ENCODE measurements at places on chromosomes 1 and 21. TPM values are rescaled to one million over a fixed set of nuclear protein-coding genes. Genes with fewer than 3 reads are reported as not detected.

DNA sequence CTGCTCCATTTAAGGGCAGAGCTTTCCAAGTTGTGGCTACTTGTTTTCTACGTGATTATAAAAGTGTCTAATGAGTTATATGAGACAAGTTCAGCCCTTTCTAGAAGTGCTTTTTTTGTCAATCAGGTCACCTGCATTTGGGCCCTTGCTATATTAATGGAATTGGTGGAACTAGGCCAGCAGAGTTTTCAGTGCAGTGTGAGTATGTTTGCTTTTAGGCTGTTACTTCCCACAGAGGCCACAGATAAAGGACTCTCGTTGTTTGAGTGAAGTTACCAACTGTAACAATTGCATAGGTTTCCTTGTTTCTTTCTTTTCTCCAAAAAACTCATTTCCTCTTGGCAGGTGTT, 10.9 kb downstream of the SMAP2 start:
- no peaks in the 10 kb centered on the region for H3K27me3 ChIP-seq
- H3K27ac ChIP-seq: no peak overlapping the region
- H3K36me3 ChIP-seq: peaks cover 5% of the 10 kb centered on the region
- DNase-seq: no peak

DNA sequence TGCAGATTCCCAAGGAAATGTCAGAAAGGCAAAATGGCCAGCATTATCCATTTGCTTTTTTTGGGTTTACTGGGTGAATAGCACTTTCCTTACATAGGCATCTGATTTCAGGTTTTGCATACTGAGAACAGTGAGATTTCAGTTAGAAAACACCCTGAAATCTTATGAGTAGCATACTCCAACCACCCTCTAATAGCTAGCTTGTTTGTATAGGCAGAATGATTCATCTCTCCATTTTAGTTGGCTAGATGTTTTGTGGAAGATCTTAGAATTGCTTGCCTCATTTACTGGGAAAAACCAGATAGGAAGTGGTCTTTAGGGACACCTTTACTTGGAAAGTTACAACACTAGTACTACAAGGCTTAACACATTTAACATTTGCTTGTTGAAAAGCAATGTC, 10.4 kb downstream of the KYAT3 start:
- H3K27me3 ChIP-seq: no peaks in the 10 kb centered on the region
- DNase-seq: no peak
- H3K4me1 ChIP-seq: peaks cover 6% of the 10 kb centered on the region
- peaks cover 38% of the 10 kb centered on the region for H3K36me3 ChIP-seq

DNA sequence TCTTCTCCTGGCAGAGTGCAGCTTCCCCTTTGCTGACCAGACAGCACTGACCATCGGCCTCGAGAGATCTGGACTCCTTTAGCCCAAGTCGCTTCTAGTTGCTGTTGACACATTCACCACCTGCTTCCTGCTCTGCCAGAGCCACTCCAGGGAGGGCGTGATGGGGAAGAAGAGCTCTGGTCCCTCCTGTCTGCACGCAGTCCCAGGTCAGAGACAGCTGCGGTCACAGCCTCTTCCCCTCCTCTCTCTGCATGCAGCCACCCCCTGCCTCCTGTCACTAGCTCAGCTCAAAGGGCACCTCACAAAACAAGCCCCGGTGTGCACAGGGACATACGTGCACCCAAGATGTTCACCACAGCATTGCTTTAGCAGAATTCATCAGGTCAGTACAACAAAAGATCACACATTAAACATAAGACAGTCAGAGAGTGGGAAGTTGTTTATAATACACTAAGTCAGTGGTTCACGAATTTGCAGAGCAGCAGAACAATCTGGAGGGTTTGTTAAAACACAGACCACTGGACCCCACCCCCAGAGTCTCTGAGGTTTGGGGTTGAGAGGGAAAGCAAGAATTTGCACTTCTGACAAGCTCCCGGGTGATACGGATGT, 132.9 kb downstream of the SYF2 start:
- peaks cover 9% of the 10 kb centered on the region for H3K4me1 ChIP-seq
- no peaks in the 10 kb centered on the region for H3K36me3 ChIP-seq
- no peak overlapping the region for H3K27ac ChIP-seq
- no peak overlapping the region for H3K4me3 ChIP-seq
- DNase-seq: no peak

Gene DLGAP3
- 5.0 TPM for total RNA-seq

Gene FCRL1
- total RNA-seq: not detected

All from neural crest cell (in vitro differentiated cells).